ENCODE measurements at places on chromosomes 5 and 9.

DNA sequence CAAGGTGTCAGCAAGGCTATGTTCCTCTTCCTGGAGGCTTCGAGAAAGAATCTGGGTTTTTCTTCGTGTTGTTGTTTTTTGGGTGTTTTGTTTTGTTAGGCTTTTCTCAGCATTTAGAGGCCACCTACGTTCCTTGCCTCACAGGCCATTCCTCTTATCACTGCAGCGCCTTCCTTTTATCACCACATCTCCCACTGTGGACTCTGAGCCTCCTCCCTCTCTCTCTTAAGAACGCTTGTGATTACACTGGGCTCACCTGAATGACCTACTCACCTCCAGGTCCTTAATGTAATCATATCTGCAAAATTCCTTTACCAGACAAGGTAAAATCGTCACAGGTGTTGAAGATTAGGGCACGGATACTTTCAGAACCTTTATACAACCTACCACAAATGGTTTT, 340.8 kb downstream of the DTWD2 start:
- DNase-seq, result no peak

GRCh38 chr9:110351009-110351467, 13.4 kb upstream of the TXNDC8 start:
- DNase-seq, result no peak

DNA sequence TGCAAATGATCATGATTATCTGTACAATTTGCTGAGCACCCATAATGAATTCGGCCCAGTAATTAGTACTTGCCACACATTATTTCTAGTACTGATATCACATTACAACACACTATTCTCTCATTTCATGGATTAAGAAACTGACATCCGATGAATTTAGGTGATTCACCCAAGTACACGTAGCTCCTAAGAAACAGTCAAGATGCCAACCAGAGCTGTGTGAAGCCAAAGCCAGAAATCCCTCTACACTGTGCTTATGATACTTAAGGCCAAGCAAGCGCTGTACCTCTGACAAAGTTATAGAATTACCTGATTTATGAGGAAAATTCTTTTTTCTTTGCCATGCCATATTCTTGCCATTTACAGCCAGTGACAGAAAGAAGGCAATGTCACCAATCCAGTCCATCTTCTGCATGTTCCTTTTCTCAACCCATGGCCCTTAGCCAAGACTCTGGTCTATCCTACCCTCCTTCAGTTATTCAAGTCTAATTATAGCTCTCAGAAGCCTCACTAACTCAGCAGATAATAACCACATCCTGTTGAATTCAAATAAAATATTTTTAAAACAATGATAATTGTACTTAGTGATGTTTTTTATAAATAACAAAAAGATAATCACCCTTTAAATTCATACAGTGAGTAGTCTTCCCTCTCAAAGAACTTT, 74.3 kb upstream of the PTGER4 start:
- no peak for DNase-seq

GRCh38 chr5:163503106-163504078, 2.0 kb upstream of the MAT2B start:
- DNase-seq, result peak; percentile 8

GRCh38 chr9:130938652-130939404, at the start of gene FIBCD1:
Gene FIBCD1, minus strand, starts transcription at chr9:130939247. Its CDS starts 640 bp downstream, at chr9:130938607.
- no peak for DNase-seq

DNA sequence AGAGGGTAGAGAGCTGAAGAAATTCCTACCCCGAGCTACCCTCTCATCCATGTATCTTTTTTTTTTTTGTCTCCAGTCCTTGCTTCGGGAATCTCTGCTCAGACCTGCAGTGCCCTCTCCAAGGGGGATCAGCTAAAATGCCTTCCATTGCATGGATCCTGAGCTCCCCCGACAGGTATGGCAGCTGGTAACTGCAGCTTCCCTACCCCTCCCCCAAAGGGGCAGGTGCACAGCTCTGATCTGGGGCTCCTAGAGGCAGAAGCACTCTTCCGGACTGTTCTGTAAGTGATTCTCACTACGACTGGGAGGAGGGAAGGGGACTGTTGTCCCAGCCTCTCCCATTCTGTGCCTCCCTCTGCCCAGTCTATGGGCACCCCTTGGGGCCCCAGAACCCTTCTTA, 169.6 kb downstream of the MELK start:
- no peak for DNase-seq

GRCh38 chr9:75134495-75134894, 46.2 kb downstream of the OSTF1 start:
- no peak for DNase-seq

DNA sequence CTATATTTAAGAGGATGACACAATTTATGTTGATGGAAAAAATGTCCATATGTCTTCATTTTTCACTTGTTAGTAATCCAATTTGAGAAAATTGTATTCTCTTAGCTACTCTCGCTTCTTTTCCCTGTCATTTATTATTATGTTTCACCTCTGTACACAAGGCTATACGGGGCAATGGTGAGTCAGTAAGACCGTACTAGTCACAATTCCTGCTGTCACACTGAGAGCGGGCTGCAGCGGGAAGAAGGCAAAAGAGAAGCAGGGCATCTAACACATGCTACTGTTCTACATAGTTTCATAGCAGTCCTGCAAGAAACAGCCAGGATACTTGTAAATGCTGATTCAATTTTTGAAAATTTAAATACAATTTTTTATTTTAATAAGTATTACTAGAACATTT, 23.3 kb upstream of the PRDM9 start:
- DNase-seq, result no peak

DNA sequence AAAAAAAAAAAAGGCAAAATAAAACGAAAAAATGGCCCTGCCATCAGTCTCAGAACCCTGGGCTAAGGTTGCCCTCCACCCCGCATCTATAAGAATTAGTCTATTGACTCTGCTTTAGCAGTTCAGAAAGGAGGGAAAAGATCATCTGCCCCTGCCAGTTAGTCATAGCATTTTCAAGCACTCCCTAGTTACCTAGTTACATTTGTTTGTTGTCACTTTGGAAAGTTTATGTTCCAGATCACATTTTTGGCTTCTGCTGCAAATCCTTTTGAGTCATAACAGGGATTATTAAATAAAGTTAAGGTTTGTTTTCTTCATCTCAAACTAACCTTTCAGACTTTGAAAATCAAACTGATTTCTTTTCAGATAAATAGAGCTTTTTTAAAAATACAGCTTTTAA, 52.1 kb downstream of the AQP7 start:
- no peak for DNase-seq

GRCh38 chr5:36310138-36310537, 8.4 kb upstream of the RANBP3L start:
- DNase-seq, result no peak

- DNase-seq, result no peak
Observed at GRCh38 chr9:37927132-37927531, 23.2 kb upstream of the SLC25A51 start.

DNA sequence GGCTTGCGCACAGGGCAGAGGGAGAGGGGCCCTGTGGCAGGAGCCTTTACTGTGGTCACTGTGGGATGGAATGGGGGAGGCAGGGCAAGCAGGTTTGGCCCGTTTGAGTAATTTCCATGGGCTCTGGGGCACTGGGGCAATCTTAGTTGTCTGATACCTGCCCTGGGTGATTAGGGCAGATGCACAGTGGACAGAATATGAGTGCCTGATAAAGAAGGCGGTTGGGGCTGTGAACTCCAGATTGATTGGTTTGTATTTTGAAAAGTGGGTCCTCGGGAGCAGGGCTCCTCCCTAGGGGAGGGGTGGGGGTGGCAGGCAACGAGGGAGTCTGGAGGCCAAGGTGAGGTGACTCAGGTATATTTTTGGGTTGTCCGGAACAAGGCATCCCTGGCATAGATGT, 247.5 kb downstream of the NSG2 start:
- DNase-seq, result no peak

DNA sequence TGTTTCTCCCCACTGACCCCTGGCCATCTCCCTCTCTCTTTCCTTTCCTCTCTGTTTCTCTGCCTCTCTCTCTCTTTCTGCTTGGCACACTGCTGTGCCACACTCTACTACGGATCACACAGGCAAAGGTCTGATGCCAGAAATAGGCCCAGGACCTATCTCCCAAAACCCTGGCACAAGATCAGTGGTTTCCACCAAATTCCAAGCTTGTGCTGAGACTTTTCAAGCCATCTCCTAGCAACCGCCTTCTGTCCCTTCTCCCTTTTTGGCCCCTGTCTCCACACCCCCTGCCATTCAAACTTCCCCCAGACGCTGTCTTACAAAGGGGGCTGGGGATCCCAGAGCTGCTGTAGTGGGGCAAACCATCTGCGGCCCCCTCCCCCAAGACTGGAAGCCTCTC, 38.5 kb upstream of the RARS1 start:
- no peak for DNase-seq

GRCh38 chr5:14732991-14733390, 68.5 kb downstream of the OTULIN start:
- DNase-seq, result no peak

DNA sequence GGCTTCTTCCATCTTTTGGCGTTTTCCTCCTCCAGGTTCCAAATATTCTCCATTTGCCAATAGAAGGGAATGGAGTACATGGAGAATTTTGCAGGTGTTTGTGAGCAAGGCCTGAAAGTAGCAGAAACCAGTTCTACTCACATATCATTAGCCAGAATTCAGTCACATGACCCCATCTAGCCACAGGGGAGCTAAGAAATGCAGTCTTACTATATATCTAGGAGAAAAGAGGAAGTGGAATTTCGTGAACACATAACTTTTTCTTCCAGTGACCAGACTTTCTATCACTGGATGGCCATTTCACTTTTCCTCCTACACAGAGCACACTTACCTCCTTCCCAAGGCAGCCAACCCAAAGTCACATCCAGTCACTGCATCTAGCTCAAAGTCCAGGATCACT, 55.1 kb downstream of the LOX start:
- DNase-seq, result no peak

DNA sequence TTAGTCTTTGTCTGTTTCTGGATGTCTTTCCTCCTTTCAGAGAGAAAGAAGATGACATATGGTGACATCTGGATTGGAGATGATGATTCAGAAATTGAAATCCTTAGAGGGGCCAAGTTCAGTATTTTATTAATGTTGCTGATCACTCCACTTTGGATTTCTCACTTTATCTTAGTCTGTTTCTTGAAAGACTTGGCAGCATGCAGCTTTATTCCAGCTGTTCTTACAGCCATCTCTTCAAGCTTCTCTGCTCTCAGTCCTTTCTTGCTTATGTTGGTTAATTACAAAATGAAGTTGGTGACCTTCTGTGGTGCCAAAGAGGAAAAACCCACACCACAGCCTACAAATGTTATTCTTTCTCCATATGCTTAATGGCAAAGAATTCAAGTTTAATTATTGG, 62.1 kb downstream of the SNCAIP start:
- no peak for DNase-seq

DNA sequence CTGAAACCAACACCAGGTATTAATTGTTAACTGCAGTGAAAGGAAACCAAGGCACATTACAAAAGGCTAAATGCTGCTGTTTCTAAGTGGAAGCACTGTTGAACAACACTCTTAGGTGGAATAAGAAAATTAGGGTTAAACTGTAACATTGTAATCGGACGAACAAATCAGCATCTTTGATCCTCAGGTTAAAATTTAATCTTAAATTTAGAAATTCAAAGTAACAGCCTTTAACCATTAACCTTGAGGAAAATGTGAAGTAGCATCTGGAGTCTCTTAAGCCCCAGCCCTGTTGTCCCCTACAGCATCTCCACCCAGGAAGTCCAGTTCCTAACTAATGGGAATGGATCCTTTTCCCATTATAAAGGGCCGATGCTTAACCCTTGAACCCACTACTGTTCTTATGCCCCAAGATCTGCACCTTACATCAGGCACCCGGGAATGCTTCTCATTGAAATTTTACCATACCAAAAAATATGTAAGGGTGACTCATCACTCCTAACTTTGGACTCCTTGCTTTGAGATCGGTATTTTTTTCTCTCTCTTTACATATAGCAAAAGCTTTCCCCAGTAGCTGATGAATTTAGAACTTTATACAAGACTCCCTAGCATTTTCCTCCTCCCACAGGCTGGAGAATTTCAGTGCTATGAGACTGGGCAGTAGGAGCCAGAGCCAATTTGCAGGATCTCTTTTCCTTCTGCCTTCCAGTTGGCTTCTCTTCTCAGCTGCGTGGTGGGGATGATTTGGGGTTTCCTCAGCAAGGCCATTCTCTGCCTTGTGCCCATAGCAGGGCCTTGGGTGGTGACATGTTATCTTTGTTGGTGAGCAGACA, 32.0 kb upstream of the ITGA2 start:
- no peak for DNase-seq

GRCh38 chr5:102866237-102866600, 111.1 kb downstream of the PAM start:
- DNase-seq, result no peak

DNA sequence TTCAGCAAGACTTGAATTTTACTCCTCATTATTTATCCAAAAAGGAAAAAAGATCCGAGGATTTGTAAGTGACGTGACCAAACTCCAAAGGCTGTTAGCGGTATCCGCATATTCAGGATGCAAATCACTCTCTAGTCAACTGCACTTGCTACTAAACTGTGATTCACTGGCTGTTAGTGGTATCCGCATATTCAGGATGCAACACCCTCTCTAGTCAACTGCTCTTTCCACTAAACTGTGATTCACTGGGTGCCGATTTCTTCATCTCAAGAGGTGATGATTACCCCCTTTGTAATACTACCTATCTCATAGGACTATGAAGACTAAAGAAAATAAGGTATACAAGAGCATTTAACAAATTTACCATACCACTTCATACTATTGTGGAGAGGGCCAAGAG, 5.7 kb downstream of the MAPKAP1 start:
- DNase-seq, result no peak

- no peak for DNase-seq
Observed at GRCh38 chr9:110099236-110100095, 108.5 kb downstream of the C9orf152 start.

DNA sequence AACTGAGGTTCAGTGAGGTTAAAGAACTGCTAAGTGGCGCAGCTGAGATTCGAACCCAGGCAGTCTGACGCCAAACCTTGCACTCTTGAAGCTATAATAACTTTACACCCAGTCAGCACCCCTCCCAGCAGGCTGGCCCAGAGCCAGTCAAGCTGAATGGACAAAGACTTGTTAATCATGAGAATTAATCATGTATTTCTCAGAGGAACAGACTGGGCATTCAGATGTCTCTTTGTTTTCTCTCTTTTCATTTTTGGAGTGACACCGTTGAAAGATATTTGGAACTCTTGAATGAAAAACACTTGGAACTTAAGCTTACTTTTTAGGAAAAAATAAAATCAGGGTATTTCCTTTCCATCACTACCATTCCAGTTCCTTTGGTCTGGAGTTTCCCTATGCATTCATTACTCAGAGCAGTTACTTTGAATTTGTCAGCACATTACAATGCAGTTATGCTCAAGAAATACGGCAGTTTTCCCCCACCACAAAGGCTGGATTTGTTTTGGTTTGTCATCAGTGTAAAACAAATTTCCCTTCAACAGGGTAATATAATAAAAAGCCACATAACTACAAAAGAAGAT, 22.6 kb upstream of the MAMDC2 start:
- DNase-seq, result no peak

- DNase-seq, result peak; percentile 39
Observed at GRCh38 chr5:160312134-160312959, at the start of gene CCNJL. Gene CCNJL, minus strand, starts transcription at chr5:160312564. Its CDS starts 641 bp downstream, at chr5:160311923.

- DNase-seq, result no peak
Observed at GRCh38 chr5:60719329-60719728, 19.4 kb upstream of the DEPDC1B start.

Measured in substantia nigra (tissue), 51 donors.